Activated CD4-positive, alpha-beta T cell treated with anti-CD3 and anti-CD28 coated beads, Interleukin-2, amount 50 U/mL, for 1 hour (primary cell): ENCODE measurements at places on chromosomes 3 and 15.

DNA sequence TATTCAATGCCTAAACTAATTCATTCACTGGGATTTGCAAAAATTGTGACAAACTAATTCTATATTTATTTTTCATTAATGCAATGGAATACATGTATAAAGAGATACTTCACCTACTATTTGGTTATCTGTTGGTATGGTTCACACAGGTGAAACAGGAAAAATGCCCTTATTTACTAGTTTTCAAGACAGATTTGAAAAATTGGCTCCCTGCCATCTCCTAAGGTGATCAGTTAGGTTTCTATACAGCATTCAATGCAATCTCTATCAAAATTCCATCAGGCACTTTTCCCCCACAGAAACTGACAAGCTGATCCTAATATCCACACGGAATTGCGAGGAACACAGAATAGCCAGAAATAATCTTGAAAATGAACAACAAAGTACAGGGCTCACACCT, 101.1 kb downstream of the DLG1 start:
- DNase-seq, result no peak

DNA sequence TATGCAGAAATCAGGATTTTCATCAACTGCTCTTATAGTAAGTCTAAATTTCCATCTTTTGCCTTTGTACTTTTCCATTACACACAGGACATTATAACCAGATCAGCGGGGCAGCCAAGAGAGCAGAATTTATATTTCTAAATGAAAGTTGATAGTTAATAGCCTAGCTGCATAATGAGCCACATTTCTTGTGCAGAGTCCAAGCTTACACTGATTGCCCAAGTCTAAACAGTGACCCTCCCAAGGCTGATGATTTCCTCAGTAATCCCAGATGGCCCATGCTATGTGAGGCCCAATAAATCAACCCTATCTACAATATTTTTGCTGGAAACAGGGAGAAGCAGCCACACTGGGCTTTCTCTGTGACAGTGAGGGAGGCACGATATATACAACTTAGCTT, 475.8 kb upstream of the KCNMB2 start:
- DNase-seq, result no peak

- DNase-seq, result no peak
Observed at GRCh38 chr15:67835297-67836133, 4.3 kb downstream of the RNU6-1 start.

DNA sequence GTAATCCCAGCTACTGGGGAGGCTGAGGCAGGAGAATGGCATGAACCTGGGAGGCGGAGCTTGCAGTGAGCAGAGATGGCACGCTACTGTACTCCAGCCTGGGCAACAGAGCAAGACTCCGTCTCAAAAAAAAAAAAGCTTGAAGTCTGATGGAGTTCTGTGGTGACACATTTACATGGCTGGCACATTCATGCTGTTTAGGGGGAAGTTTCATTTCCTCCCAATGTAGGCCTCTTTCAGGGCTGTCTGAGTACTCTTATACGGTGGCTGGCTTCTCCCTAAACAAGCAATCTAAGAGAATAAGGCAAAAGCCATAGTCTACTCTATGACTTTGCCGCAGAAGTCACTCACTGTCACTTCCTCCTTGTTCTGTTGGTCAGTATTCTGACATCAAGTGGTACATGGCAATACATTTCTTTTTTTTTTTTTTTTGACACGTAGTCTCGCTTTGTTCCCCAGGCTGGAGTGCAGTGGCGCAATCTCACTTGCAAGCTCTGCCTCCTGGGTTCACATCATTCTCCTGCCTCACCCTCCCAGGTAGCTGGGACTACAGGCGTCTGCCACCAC, 41.2 kb downstream of the OIP5 start:
- no peak for DNase-seq

- no peak for DNase-seq
Observed at GRCh38 chr3:147313513-147313912, 92.8 kb downstream of the ZIC4 start.

DNA sequence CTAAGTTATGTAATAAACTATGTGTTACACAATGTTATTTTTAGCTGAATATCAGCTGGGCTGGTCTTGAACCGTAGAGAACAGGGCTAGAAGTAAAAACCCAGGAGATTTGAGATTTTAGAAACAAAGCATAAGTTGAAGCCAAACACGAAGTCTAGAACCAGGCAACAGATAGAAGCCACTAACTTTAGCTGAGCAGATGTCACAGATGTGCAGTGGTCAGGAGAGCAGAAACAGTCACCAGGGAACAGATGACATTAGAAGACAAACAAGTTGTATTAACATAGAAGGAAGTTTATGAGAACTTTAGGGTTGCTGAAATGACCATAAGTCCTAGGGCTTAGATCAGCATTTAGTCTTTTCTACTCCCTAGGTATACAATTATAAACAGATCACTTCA, 731.0 kb downstream of the ZNF385D start:
- DNase-seq, result no peak

- DNase-seq, result no peak
Observed at GRCh38 chr15:35624881-35625280, 78.9 kb upstream of the DPH6 start.

GRCh38 chr3:141643391-141643790, 94.7 kb upstream of the RNF7 start:
- DNase-seq, result no peak

DNA sequence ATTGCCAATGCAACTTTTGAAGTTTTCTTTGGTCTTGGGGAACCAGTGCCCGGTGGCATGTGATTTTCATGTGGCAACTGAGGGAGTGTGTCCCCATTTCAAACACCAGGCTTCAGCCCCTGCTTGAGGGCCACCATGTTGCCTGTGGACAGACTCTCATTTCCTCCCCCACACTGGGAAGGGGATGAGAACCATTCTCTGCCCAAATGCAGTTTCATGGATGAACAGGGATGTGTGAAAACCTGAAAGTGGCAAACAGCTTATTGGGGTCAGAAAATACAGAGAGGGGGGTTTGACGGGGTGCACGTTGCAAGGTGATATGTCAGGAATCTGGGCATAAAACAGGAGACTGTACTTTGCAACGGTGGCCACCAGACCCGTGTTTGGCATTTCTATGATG, 6.3 kb downstream of the FAM107A start:
- no peak for DNase-seq

GRCh38 chr15:25180606-25181292, 226.0 kb downstream of the SNRPN start:
- no peak for DNase-seq

DNA sequence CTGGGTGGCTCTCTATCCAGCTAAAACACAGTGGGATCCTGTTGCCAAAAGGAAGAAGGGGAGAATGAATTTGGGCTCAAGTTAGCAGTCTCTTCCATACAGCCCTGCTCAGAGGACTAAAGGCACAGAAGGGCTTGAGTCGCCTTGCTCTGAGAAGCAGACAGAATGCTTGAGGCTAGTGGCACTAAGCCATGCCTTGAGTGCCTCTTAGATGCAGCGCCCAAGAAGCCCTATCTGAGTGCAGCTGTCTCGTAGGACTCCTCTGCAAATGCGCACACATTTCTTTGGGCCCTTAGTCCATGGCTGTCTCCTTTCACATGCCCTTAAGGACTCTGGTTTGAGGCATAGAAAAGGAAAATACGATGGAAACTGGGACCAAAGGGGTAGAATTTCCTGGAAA, 211.3 kb upstream of the CHRM5 start:
- DNase-seq, result no peak

DNA sequence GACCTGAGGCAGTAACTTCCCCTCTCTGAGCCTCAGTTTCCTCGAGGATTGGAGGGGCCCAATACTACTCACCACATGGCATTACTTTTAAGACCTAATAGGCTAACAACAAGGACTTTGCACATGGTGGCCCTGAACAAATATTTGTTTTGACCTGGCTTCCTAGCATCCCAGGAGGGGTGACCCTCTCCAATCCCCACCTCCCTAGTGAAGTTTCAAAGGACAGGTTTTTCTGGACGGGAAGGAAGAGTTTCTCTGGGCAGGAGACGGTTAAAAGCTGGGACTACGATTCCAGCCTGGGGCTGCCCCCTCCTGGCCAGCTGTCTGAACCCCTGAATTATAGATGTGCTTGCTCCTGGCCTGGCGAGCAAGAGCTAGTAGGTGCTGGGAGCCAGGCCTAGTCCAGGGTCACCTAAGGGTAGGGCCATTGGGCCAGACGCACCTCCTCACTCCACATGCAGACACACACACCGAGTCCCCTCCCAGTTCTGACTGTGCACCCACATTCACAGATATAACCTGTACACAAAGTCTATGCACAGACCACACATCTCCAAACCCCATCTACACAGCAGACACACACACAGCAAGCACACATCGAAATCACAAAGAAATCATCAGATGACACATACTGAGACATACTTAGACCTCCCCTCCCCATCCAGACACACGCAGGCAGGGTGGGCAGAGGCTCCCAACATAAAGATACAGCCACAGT, 2.7 kb upstream of the ISL2 start:
- no peak for DNase-seq

DNA sequence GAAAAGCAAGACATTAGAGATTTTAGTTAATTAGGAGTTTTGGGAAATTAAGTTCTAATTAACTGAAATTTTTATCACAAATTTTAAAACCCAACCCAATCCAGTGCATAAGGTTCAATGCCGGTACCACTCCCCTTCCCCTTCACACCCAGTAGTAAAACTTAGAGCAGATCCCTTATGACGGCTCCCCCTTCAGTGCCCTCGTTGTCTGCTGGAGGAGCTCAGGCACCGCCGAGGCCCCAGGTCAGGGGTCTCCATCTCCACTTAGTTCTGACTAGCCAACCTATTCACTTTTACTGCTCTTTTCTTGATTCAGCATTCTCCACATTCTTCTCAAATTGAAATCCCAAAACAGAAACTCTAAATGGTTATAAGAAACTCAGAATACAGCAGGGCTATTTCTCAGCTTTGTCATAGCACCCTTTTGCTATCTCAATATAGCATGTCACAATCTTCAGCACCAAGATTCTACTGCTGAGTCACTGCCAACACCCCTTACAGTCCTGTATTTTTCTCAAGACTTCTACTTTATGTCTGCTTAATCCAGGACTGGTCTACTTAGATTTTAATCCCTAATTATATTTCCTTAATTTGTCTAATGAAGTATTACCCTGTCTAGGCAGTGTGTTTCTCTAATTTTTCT, 39.8 kb downstream of the TUBGCP4 start:
- DNase-seq, result no peak

- no peak for DNase-seq
Observed at GRCh38 chr15:92323525-92323924, 70.2 kb upstream of the ST8SIA2 start.

DNA sequence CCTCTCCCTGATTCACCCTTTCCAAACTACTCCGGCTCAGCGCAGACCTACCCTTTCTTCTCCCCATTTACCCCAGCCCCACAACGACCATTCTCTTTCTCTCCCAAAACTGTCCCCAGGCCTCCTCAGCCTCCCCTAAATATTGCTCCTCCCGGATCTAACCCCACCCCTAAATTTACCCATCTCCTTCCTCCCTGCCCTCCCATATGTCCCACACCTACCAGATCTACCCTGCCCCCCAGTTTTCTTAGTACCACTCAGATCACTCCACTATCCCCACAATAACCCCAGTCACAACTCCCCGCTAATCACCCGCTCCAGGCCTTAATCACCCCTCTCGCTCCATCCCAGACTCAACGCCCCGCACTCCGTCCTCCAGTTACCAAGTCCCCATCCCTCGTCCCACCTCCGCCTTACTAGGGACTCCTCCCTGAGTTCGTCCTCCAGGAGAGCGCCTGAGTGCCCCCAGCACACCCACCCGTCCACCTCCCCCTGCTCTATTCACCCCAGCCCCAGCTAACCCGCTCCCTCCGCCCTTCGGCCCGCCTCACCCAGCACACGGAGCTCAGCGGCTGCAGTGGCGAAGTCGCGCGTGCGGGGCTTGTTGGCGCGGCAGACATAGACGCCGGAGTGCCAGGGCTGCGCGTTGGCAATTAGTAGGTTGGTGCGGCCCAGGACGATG, 18.6 kb upstream of the IGDCC3 start:
- no peak for DNase-seq

- DNase-seq, result no peak
Observed at GRCh38 chr15:35690698-35691116, 144.7 kb upstream of the DPH6 start.

- DNase-seq, result no peak
Observed at GRCh38 chr15:51621155-51621765, 1.3 kb downstream of the DMXL2 start.

GRCh38 chr3:50161320-50161719, 6.2 kb downstream of the SEMA3F start:
- no peak for DNase-seq

DNA sequence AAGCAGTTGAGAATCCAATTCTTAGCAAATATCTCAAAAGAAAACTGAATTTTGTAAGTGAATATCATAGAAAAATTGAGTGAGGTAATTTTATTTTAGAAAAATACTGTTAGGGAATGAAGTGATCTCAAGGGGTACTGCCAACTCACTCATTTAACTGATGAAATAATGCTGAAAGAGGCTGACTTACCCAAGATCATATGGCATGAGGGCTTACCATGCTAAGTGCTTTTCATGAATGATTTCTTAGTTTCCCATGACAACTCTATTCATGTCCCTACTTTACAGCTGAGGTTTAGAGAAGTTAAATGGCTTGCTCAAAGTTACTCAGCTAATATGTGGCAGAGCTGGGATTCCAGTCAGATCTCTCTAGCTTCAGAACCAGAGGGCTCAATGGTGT, 30.6 kb downstream of the CCDC14 start:
- DNase-seq, result no peak

DNA sequence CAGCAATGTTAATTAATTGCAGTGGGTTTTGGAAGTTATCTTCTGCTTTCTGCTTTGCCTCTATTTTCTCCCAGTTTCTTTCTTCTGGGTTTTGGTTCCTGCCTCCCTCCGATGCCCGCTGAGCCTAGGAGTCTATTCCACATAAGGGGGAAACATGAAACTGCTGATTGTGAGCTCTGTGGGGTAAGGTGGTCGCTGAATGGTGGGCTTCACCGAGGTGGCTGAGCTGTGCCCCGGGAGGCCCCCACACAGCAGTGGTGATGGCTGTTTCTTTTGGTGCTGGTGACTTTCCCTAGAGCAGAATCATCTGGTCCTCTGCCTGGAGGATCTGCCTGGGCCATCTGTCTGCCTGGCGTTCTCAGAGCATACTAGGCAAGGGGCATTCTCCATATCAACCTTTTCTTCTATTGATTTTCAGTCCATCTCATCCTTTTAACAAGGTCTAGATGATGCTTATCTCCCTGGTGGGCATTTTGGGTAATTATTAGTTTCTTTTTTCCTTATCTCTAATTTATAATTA, 68.8 kb upstream of the ATP2B2 start:
- DNase-seq, result no peak

GRCh38 chr3:171498921-171499320, 38.7 kb upstream of the TNIK start:
- DNase-seq, result no peak

GRCh38 chr3:29686889-29687592, 406.2 kb downstream of the RBMS3 start:
- no peak for DNase-seq
